ENCODE measurements at places on chromosomes 2 and 18.

- peak; percentile 10 for ATAC-seq
These were observed 8.4 kb upstream of the SP9 start for GRCh38 chr2:174326161-174327020.

DNA sequence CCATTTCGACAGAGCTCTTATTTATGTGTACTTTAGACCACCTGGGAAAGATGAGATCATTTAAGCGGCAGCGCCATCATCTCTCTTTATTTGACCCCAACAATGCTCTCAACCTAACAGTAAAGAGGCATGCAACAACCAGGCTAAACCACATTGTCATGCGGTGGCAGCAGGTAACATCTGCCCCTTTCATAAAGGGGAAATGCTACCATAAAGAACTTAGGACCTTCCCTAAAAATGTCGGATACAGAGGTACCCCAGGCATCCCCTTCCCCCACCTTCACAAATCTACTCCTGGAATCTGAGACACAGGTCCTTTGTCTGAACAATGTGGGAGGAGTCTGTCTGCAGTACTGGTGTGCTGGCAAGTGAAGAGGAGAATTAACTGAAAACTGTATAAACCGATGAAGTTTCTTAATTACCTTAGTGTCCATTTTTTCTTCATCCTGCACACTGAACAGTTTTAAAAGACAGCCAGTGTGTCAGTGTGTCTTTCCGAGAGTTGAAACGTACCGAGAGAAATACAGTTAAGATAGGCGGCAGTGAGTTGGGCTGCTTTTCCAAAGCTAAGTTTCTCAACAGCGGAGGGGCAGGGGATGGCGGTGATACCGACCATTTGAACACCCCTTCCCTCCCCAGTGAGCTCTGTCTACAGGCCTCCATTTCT, 1.9 kb downstream of the MEX3C start:
- ATAC-seq, result peak; percentile 19

- peak; percentile 65 for ATAC-seq
These were observed 34.9 kb upstream of the MAT2A start for GRCh38 chr2:85503851-85504777.

GRCh38 chr2:13113002-13113401, 396.3 kb downstream of the TRIB2 start:
- no peak for ATAC-seq

GRCh38 chr2:239092571-239093294, 244.8 kb downstream of the TWIST2 start:
- no peak for ATAC-seq

Data from SK-N-SH treated with all-trans-retinoic acid at 6 μM for 48 hours (cell line).